ENCODE measurements at places on chromosomes 11 and 22. TPM values are rescaled to one million over a fixed set of nuclear protein-coding genes. Genes with fewer than 3 reads are reported as not detected.

Gene KRTAP5-1
- total RNA-seq: not detected

Gene BLID
- not detected for total RNA-seq

DNA sequence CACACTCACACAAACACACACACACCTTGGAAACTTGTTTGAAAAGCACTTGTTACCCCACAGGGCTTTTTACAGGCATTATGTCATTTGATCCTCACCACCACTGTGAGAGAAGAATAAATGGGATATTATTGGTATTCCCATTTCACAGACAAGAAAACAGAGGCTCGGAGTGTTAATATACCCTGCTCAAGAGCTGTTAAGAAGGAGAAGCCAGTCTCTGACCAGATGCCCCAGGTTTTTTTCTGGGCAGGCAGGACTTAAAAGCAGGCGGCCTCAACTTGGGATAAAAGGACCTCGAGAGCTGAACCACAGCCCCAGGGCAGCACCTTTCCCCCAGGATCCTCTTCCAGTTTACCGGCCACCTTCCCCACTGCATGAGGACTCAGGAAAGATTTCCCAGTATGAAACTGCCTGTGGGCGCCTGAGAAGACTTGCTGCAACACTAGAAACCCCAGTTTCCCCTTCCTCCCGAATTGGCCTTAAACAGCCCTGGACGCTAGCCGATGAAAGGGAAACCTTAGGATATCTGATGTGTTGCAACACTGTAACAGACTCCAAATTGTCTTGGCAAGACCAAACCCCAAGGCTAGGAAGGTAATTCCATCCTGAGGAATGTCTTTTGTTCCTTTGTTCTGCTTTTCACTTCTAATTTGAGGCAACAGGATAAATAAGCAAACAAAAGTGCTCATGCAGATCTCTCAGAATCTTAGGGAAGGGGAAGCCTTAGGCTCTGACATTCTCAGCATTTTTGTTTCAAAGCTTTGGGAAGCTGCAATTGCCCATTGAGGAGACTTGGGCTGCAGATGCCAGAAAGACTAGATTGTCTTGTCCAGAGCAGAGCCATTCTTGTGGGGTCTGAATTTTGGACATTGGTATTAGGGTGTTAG, 173.5 kb downstream of the TRIM29 start:
- no peak for DNase-seq

DNA sequence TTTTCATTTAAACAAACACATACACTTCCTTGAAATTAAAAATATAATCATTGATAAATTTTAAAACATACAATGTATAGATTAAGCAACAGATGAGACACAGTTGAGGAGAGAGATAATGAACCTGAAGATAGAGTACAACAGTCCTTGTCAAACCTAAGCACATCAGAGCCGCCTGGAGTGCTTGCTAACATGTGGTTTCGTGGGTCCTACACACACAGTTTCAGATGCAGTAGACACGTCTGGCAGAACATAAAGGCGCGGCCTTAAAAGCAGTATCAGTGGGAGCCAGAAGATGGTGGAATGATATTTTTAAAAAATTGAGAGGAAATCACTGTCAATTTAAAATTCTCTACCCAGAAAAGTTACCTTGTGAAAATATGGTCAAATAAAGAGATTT, 134.4 kb downstream of the MPPED1 start:
- no peak for DNase-seq

- no peak for DNase-seq
Observed at GRCh38 chr11:7587712-7588111, 73.9 kb downstream of the PPFIBP2 start.

- no peak for DNase-seq
Observed at GRCh38 chr22:32760396-32760795, 41.1 kb upstream of the TIMP3 start.

DNA sequence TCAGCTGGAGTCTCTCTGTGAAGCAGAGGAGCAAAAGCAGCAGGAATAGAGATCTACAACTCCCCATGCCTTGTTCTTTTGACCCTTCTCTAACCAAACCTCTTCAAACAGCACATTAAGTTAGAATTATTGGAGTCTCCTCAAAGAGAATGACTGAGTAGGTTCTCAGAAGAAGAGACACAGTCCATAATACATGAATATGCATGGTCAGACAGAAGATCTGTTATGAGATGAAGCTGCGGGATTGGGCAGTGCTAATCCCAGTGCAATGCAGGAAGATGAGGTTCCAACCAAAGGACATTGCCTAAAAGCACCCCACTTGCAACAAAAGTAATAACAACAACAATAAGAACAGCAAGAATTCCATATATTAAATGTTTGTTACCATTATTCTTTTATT, 887.9 kb upstream of the TENM4 start:
- DNase-seq: no peak

DNA sequence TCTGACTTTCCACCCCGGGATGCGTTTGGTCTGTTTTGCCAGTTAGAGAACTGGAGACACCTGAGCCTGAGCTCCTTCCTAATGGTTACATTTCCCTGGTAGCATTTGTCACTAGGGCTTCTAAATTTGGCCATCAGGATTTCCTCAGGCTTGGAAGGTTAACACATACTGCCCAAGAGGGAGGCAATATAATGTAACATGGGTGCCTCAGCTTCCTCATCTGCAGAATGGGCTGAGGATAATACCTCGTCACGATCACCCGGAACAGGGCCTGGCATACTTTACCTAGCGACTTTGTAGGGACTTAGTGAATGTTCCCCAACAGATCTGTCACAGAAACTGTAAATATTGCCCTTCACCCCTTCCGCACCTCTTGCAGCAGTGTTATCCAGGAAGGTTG, 11.3 kb downstream of the IL17RA start:
- no peak for DNase-seq

- no peak for DNase-seq
Observed at GRCh38 chr11:1929621-1930461, 10.3 kb downstream of the TNNT3 start.

Gene SMC1B
- 2.7 TPM for total RNA-seq

GRCh38 chr11:73950869-73951710, at the start of gene DNAJB13:
TSS of gene DNAJB13 (plus strand) at chr11:73951026. CDS start at chr11:73951070, 44 bp downstream.
- DNase-seq: no peak

- DNase-seq: peak; percentile 18
Observed at GRCh38 chr11:60485987-60486386, 6.6 kb upstream of the MS4A12 start.

- DNase-seq: no peak
Observed at GRCh38 chr11:33151399-33151798, 9.9 kb downstream of the CSTF3 start.

DNA sequence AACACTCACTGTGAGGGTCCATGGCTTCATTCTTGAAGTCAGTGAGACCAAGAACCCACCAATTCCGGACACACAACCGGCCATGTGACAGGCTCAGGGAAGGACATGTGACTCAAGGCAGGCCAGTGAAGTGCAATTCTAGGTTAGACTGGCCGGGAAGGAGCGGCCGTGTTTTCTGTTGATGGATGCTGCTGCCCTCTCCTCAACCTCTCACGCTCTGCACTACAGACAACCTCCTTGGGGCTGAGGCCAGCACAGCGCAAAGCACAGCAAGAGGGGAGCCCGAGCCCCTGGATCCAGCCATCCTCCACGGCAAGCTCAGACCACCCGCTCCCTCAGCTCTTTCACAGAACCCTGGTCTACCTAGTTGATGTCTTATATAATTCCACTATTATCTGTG, 2.8 kb downstream of the NUDT8 start:
- no peak for DNase-seq

Measured in activated T-cell treated with anti-CD3 and anti-CD28 coated beads, Interleukin-2, amount 50 U/mL, for 72 hours (primary cell).